ENCODE measurements at places on chromosomes 1 and 21.

- H3K27me3 ChIP-seq, result no peaks in the 10 kb centered on the region
- H3K4me1 ChIP-seq, result no peaks in the 10 kb centered on the region
- H3K27ac ChIP-seq, result no peak overlapping the region
- no peak for DNase-seq
- H3K4me3 ChIP-seq, result no peak overlapping the region
Observed at GRCh38 chr1:184199438-184200085, 148.0 kb downstream of the TSEN15 start.

GRCh38 chr1:164703463-164703862 lies 144.5 kb downstream of the PBX1 start:
- no peaks in the 10 kb centered on the region for H3K27me3 ChIP-seq
- no peaks in the 10 kb centered on the region for H3K36me3 ChIP-seq
- no peak for DNase-seq
- H3K4me1 ChIP-seq, result peaks cover 4% of the 10 kb centered on the region
- no peak overlapping the region for H3K27ac ChIP-seq

- H3K36me3 ChIP-seq, result no peaks in the 10 kb centered on the region
- no peak overlapping the region for H3K27ac ChIP-seq
- DNase-seq, result no peak
- H3K4me3 ChIP-seq, result no peak overlapping the region
Observed at GRCh38 chr1:225958041-225958440, 17.0 kb upstream of the LEFTY2 start.

DNA sequence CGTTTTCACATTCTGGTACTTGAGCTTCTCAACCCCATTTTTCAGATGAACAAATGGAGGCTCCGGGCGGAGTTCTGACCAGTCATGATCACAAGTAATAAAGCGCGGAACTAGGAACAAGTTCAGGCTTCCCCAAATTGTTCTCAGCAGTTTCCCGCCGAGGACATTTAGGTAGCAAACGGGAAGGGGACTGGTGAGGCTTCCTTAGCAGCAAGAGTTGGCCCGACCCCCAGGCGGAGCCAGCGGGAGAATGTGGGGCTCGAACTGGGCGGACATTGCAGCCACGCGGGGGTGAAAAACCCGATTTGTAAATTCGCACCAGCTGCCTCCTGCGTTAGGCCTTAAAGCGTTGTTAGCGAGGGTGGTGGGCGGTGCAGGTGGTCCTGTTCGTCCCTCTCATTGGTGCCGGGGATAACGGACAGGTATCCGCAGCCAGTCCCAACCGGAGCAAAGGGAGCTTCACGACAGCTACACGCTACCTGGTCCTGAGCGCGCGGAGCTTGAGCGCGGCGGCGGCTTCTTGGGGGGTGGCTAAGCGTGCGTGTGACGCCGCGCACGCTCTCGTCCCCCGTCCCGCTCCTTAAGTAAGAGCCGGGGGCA lies 15.3 kb downstream of the SEMA6C start:
- H3K27ac ChIP-seq, result no peak overlapping the region
- no peaks in the 10 kb centered on the region for H3K4me1 ChIP-seq
- no peaks in the 10 kb centered on the region for H3K27me3 ChIP-seq

GRCh38 chr1:85451236-85451830 lies 13.6 kb downstream of the DDAH1 start:
- H3K36me3 ChIP-seq, result no peaks in the 10 kb centered on the region
- H3K27ac ChIP-seq, result no peak overlapping the region
- H3K4me3 ChIP-seq, result no peak overlapping the region
- no peak for DNase-seq
- H3K27me3 ChIP-seq, result no peaks in the 10 kb centered on the region
- H3K4me1 ChIP-seq, result no peaks in the 10 kb centered on the region

DNA sequence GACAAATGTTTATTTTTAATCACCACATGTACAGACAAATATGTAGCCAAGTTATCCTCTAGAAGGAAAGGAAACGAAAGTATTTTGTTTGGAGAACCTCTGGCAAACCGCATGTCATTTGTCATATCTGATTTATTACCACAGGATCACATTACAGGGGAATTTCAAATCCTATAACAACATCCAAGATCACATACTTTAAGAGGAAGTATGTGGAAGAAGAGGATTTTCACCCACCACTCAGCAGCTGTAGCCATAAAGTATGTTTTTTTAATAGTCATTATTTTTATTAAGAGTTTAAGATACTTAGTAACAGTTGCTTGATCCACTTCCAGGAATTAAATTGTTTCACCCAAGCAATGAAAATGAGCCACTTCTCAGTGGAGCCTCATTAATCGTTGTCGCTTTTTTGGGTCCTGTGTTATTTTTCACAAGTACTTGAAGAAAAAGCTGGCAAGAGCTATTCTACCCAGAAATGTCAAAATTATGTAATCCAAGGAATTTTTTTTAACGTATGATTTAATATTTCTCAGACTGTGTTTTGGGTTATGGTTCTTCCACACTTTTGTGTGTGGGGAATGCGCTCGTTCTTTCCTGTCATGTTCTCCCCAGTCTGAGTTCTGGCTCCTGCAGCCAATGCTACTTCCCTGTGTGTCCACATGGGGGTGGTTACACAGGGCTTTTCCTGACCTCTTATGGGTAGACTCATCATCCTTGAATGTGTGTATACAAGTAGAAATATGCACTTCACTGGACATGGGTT lies 6.9 kb downstream of the SERTAD4 start:
- H3K4me3 ChIP-seq, result no peak overlapping the region
- no peak overlapping the region for H3K27ac ChIP-seq
- H3K27me3 ChIP-seq, result peaks cover 22% of the 10 kb centered on the region
- DNase-seq, result peak; percentile 48
- H3K4me1 ChIP-seq, result peaks cover 12% of the 10 kb centered on the region
- no peaks in the 10 kb centered on the region for H3K36me3 ChIP-seq

DNA sequence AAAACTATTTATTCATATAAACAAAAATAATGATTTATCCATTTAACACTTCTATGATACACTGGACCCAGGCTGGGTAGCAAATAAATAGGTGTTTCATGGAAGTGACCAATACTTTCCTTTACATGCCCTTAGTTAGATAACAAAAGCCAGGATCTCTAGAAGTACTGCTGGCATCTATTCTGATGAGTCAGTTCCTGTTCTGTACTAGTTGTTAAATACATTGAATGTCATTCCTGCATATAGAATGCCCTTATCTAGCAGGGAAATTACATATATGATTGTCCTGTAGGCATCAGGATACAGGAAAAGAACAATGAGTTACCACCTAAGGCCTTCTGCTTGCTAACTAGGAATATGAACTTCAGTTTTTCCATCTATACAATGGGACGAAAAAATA lies 130.8 kb downstream of the HFM1 start:
- no peaks in the 10 kb centered on the region for H3K4me1 ChIP-seq
- no peak overlapping the region for H3K4me3 ChIP-seq
- no peak overlapping the region for H3K27ac ChIP-seq
- no peak for DNase-seq
- no peaks in the 10 kb centered on the region for H3K27me3 ChIP-seq

DNA sequence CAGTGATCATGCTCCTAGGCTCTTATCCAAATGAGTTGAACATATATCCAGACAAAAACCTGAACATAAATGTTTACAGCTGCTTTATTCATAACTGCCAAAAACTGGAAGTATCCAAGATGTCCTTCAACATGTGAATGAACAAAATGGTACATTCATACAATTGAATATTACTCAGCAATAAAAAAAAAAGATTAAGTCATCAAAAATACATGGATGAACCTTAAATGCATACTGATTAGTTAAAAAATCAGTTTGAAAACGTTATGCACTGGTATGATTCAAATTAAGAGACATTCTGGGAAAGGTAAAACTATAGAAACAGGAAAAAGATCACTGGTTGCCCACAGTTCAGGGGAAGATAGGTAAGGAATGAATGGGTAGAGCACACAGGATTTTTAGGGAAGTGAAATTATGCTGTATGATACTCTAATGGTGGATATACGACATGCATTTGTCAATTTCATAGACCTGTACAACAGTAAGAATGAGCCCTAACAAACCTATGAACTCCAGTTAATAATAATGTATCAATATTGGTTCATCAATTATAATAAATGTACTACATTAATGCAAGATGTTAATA lies 3.1 kb downstream of the LRRC40 start:
- H3K27me3 ChIP-seq, result no peaks in the 10 kb centered on the region
- no peak for DNase-seq
- H3K36me3 ChIP-seq, result no peaks in the 10 kb centered on the region
- peaks cover 11% of the 10 kb centered on the region for H3K4me1 ChIP-seq
- H3K4me3 ChIP-seq, result no peak overlapping the region
